ENCODE measurements at places on chromosomes 2 and 18.

- no peak for DNase-seq
These were observed 229.2 kb downstream of the BCL2 start for GRCh38 chr18:63090334-63090733.

GRCh38 chr2:13616616-13617015 lies 899.9 kb downstream of the TRIB2 start:
- no peak for DNase-seq

- DNase-seq: no peak
These were observed 41.6 kb downstream of the ZBTB7C start for GRCh38 chr18:48367557-48367956.

- DNase-seq: no peak
These were observed 204.1 kb downstream of the ARHGAP15 start for GRCh38 chr2:143333168-143333791.

DNA sequence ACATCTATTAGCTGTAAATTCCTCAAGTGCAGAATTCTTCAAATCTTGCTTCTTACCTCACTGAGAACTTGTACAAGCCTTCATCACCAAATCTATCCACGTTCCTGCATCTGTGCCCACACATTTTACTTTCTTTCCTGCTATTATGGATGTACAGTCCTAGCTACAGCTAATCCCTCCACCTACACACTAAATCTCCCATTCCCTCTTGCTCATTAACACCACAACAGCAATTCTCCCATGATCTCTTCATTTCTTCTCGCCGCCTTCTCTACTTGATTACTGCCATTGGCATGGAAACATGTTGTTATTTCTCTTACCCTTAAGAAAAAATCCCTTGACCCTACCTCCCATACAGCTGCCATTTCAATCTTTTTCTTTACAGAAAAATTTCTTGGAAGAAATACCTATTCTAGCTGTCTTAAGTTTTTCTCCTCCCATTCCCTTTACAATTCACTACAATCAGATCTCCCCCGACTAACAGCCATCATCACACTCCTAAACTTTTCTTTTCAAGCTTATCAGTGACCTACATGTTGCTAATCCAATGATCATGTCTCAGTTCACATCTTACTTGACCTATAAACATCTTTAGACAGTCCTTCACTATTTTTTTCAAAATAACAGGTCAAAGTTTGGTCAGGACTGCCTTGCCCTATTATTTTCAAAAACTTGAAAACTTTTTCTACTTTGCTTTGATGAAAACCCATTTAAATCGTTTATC lies 41.0 kb downstream of the ROCK2 start:
- no peak for DNase-seq

DNA sequence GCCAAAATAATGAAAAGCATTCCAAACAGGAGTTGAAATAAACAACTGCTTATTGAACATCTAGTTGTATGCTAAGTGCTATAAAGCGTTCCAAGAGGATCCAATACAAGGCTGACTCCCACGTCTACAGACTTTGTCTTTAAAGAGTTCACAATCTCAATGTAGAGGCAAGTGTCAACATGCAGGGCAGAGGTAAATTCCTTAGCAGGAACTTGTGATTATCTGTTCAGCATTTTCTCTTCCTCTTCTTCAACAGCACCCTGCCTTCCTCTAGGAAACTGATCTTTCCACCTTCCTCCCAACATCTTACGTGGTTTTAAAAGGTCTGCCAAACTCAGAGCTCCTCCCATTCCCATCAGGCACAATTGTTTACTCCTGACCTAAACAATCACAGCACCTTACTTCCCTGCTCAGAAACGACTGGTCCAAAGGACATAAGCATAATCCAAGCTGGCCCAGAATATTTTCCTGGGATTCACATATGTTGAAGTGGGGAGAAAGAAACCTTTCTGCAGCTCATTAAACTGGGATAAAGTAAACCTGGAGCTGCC lies 83.9 kb downstream of the ITSN2 start:
- no peak for DNase-seq

GRCh38 chr18:76640438-76640837 lies 145.4 kb upstream of the ZNF516 start:
- DNase-seq: no peak

DNA sequence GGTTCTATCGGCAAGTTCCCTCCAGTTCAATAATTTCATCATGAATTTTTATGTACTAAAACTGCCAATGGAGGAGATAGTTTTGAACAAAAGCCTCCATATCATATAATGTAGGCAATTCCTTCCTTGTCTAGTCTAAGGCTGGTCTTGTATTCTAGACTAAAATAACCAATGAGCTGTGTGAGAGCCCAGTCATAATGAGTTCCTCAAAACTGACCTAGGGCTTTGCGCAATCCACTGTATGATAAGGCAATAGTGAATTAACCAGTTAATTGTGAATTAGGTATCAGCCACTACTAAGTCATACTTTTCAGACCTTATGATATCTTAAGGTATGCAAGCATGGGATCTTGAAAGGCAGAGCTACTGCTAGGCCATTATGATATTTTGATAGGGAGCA lies 7.6 kb upstream of the UXS1 start:
- no peak for DNase-seq

- no peak for DNase-seq
These were observed 136.4 kb upstream of the APCDD1 start for GRCh38 chr18:10317864-10318690.

DNA sequence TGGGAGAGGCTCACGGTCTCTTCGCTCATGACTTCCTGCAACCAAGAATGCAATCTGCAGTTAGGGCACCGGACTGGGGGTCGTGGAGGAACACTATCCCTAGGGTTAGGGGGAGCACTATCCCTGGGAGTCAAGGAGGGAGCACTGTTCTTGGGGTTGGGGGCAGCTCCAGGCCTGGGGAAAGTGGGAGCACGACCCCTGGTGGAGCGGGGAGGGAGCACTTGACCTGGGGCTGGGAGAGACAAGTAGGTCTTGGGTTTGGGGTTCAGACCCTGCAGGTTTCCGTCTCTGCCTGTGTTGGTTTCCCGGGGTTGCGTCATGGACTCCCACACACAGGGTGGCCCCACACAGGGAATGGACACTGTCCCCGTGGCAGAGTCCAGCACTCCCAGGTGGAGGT lies 133.6 kb downstream of the TPO start:
- no peak for DNase-seq

DNA sequence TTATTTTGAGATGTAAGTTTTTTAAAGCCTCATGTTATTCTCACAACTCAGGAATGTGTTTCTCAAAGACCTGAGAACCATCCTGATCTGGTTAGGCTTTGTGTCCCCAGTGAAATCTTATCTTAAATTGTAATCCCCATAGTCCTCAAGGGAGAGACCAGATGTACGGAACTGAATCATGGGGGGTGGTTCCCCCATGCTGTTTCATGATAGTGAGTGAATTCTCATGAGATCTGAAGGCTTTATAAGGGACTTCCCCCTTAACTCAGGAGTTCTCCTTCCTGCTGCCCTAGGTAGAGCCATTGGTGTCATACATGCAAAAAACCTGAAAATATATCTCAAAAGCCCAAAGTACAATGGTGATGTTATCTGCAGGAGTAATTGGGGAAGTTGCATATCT lies 836.7 kb downstream of the CBLN2 start:
- DNase-seq: no peak

- no peak for DNase-seq
These were observed 40.0 kb downstream of the STEAP3 start for GRCh38 chr2:119263656-119264055.

GRCh38 chr2:85751627-85752026 lies 2.2 kb upstream of the ATOH8 start:
- no peak for DNase-seq

GRCh38 chr2:230873661-230874401 lies 9.1 kb downstream of the ITM2C start:
- peak; percentile 53 for DNase-seq

GRCh38 chr18:36706134-36706881 lies 122.5 kb downstream of the TPGS2 start:
- no peak for DNase-seq

DNA sequence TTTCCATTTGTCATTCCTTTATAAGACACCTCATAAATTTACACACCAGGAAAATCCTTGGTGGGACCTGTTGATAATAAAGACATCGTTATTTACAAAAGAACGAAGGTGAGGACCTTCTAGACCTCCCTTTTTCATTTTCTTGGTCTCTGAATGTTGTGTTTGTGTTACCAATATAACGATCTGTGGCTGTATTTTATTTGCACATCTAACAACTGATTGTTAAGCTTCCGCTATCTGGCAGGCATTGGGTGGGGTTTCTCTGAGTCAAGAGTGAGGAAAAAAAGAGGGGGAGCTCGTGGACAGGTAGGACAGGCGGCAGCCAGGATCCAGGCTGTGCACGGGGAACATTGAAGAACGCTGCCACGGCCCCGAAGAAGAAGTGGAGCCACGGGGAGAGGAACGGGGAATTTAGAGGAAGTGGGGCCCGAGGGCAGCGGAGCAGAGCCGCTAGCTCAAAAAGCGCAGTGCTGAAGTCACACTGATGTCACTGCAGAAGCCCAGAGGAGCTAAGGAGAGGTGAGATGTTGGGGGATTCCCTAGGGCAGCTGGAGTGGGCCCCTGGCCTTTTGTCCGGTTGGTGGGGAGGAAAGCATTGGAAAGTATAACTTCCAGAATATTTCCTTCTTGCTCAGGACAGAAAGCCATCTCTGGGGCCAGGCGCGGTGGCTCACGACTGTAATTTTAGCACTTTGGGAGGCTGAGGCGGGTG lies 20.9 kb upstream of the DNMT3A start:
- peak; percentile 81 for DNase-seq

GRCh38 chr18:65017372-65017760 lies 733.4 kb upstream of the CDH7 start:
- no peak for DNase-seq

DNA sequence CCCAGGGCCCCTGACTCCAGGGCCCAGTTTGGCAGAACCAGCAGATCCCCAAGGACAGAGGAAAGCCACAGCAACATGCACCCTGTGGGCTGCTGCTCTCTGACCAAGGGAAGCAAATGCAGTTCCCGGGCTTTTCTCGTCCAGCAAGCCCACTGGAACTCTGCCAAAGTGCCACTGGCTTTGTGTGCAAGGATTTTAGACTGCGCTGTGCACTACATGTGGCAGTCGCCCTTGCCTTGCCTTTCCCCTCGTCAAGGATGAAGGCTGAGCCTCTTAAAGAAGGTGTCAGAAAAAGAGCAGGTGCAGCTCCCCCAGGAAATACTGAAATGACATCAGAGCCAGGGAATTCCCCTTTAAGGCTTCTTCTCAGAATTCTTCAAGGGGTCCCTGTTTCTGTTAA lies 199.2 kb downstream of the TFCP2L1 start:
- no peak for DNase-seq

- no peak for DNase-seq
These were observed 550.7 kb downstream of the RNF144A start for GRCh38 chr2:7467782-7468447.

DNA sequence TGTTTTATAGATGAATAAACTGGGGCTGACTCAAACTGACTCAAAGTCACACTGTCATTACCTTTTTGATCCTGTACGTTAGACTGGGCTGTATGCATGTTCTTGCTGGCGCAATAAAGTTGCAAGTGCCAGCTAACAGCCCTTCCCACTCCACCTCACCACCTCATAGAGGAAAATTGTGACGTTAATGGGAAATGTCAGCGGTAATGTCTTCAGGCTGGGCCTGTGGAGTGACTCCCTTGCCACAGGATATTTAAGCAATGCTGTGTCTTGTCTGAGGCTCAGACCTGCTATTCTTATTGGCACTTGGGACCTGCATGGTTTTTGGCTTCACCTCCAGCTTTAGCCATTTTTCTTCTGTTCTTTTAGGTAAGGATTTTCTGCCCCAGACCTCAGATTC lies 25.2 kb upstream of the CASP10 start:
- DNase-seq: no peak

- no peak for DNase-seq
These were observed 4.7 kb downstream of the GALNT5 start for GRCh38 chr2:157262248-157262647.

DNA sequence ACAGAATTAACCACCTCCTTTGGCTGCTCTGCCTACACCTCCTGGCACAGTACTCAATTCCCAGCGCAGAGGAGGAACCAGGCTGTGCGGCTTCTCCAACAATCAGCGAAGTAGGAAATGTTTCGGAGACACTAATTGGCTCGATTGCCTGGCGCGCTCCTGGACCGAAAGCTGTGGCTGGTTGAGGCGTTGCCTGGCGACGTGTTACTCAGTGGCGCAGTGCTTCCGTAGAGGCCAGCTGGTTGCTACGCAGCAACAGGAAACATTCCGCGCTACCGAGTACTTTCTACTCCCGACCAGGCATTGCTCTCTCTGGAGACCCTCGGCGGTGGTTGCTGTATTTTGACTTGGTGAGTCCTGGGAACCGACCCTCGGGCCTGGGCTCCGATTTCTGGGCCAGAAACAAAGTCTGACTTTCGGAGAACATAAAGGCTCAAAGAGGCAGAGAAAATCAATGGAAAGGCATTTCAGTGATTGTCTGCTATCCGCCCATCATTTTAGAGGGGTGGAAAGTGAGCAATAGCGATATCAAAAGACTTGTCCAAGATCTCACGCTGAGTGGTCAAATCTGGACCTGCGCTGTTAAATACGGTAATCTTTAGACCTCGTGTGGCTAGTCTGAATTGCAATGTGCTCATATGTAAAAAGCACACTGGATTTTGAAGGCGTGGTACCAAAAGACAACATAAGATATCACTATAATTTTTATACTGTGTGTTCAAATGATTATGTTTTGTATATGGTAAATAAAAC lies at the start of gene DNAH6:
TSS of gene DNAH6 (plus strand) at position 265 of the 753 bp plus-strand sequence. CDS start 1,329 bp downstream, outside the sequence.
- peak; percentile 93 for DNase-seq

DNA sequence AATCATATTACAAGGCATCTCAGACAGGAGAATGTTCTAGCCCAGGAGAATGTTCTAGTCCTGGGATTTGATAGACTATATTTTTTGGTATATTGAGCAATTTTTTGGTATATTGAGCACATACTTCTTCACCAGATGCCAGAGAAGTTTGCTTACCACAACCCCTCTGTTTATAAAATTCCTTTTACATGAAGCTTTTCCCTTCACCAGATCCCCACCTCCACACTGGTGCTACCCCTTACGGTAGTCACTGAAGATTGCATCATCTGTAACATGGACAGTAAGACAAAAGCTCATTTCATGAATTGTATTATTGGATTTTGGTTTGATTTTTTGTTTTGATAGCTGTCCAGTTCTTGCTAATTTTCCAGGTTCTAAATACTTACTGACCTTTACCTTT lies 7.2 kb upstream of the HNMT start:
- DNase-seq: no peak

DNA sequence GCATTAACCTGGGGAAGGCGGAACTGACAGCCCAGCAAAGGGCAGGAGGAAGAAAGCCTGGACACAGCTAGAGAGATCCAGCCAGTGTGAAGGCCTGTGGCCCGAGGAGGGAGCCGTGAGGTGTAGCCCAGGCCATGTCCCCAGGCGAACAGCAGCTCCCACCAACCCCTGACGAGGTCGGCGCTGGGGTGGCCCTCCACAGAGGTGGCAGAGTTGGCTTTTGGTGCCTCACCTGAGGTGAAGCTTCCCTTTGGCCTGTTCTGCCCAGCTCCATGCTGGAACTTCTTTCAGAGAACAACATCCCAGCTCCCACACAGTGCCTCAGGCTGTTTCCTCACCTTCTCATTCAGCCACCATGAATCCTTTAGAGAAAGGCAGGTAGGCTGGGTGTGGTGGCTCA lies 13.3 kb downstream of the TMEM177 start:
- no peak for DNase-seq
